ENCODE measurements at places on chromosomes 7 and 10.
A peak's percentile ranks its signal among the peaks of the same experiment; 100 is the strongest.

- peak; percentile 92 for DNase-seq
Measured at GRCh38 chr7:43925984-43926797, at the start of gene UBE2D4. Gene UBE2D4 (plus strand): TSS chr7:43926436. CDS start chr7:43926533, 97 bp downstream.

GRCh38 chr7:127983804-127984332 lies 47.4 kb downstream of the LRRC4 start:
- no peak for DNase-seq

- DNase-seq: no peak
Measured at GRCh38 chr7:35596061-35596460, 98.9 kb downstream of the HERPUD2 start.

DNA sequence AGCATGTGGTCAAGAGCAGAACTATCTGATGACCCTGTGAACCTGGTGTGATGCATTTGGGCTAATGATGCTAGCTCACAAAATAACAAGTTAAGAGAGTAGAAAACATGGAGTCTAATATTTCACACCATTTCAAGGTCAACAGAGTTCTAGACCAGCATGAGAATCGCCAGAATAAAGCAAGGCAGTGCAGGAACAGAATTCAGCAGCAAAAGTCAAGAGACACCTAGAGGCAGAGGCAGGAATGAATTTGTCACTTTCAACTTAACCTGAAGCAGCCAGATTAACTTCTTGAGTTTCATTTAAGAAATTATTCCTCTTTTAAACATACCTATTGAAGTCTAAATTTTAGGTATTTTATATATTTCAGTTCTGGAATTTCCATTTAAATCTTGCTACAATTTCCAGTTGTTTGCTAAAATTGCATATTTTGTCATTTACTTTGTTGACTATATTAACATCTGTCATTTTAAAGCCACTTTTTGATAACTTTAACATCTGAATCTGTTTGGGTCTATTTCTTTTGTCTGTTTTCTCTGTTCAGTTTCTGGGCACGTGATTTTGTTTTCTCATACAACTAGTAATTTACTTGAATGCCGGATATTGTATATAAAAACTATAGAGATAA lies 44.2 kb upstream of the PRSS58 start:
- no peak for DNase-seq

DNA sequence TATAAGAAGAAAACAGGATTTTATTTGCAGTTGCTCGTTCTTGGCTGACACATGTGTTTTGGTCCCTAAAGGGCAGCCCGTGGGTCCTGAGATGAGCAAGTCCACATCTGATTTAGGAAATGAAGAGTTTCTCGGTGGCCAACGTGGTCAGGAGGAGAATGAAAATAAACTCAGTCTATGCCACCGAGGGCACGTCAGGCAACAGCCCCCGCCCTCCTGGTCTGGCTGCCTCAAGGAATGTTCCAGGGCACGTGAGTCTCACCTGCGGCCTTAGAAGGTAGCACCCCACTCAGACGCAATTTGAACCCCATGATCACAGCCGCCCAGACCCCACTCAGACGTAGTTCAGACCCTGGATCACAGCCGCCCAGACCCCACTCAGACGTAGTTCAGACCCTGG lies 197.2 kb downstream of the ADARB2 start:
- no peak for DNase-seq

- DNase-seq: no peak
Measured at GRCh38 chr7:105613611-105614330, 32.5 kb upstream of the EFCAB10 start.

GRCh38 chr10:101373063-101373462 lies 19.1 kb downstream of the BTRC start:
- no peak for DNase-seq

- DNase-seq: no peak
Measured at GRCh38 chr7:104127204-104127603, 80.6 kb downstream of the ORC5 start.

GRCh38 chr10:4707221-4707620 lies 118.8 kb upstream of the AKR1E2 start:
- no peak for DNase-seq

- DNase-seq: no peak
Measured at GRCh38 chr7:12228024-12228423, 16.9 kb downstream of the TMEM106B start.

DNA sequence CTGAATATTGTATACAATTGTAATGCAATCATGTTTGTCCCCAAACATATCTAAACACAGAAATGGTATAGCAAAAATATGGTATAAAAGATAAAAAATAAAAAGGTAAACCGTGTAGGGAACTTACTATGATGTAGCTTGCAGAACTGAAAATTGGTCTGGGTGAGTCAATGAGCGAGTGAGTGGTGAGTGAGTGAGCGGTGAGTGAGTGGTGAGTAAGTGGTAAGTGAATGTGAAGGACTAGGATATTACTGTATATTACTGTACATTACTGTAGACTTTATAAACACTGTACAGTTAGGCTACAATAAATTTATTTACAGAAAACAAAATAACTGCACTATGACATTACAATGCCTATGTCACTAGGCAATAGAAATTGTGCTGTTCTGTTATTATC lies 1163.2 kb upstream of the SORCS1 start:
- DNase-seq: no peak

GRCh38 chr7:151540146-151540545 lies 20.5 kb upstream of the RHEB start:
- no peak for DNase-seq

DNA sequence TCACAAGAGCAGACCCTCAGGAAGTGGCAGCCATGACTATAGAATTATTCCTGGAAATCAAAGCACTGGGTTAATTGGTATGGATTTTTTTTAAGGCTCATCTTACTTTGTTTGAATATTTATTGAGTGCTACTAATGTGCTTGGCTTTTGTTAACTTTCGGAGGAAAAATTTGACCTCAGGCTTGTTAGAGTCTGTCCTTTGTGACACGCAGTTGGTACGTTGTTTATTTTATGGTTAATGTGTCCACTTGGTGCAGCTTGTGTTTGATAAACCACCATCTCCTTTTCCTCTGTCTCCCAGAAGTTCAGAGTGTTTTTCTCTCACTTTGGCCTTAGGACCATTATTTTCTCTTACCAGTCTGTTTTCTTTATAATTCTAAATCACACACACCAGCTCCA lies 268.6 kb downstream of the SDK1 start:
- DNase-seq: no peak

GRCh38 chr10:3098689-3099088 lies 31.3 kb downstream of the PFKP start:
- no peak for DNase-seq

DNA sequence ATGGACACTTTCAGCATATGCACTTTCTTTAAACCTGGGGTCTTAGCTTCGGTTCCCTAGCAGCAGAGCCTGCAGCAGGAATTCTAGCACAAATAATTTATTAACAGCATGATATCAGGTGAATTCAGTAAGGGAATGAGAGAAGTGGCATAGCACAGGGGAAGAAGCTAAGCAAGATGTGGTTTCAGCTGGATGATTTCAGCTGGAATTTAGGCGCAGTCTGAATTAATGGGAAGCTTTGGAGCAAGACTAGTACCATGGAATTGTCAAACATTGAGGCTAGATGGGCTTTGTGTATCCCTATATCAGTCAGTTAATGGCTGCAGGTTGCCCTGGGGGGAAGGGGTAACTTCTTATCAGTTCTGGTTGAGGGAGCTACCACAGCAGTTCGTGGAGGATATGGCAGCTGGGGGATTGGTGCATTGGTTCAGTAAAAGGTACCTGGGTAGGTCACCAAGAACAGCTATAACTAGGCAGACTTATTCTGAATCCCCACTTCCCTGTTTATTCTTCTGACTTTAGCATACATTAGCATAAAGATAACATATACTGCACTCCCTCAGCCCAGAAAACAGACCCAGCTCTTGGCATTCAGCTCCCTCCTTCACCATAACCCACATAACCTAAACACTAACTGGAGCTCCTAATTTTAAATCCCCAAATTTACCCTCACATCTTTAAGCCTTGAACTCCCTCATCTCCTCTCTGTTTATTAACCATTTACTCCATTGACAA lies 46.8 kb upstream of the NAMPT start:
- DNase-seq: no peak

DNA sequence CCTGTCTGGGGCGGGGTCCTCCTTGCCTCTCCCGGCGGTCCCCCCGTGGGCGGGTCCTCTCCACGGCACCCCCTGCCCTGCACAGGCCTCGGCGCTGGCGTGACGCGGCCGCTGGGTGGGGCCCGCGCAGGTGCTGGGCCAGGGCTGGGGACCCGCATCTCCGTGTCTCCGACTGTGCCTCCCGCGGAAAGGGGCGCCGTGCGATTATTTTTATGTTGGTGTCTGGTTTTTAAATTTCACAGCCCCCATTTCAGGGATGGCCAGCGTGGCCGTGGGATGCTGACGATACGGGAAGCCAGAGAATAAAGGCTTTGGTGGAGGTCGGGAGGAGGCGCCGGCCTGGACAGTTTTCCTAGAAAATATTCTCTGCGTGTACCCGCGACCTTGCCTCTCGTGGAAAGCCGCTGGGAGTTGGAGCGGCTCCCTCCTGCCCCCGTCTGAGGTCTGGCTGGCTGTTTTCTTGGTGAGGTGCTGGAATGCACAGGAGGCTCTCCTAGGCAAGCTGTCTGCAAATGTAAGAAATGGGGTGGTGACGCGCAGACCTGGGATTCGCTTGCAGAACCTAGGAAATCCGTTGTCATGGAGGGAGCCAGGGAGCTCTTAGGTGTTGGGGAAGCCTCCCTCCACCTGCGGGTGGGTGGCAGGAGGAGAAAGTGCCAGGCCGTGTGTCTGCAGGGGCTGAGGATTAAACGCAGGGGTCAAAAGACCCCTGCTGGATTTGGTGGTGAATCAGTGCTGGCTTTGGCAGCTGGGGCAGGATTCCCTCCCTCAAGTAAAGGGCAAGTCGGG lies 28.7 kb upstream of the JAKMIP3 start:
- no peak for DNase-seq

DNA sequence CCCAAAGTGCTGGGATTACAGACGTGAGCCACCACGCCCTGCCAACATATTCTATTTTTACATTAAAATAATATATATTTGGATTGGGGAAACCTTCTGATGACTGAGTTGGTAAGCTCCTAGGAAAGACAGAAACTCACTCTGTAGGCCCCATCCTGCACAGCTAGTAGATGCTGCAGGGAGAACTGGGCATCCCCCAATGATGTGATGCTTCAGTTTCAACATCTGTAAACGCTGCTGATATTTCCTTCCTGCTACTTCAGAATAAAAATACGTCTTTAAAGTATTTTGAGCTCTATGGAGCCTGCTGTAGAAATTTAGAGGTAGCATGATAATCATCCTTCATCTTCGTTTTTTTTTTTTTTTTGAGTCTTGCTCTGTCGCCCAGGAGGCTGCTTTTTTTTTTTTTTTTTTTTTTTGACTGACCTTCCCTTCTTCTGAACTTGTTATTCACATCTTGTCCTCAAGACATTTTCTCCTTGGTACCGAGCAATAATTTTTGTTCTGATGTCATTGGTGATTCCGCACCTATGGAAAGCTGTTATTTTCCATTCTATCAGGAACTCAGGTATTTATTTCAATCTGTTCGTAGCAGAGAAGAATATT lies 21.8 kb upstream of the INPP5F start:
- no peak for DNase-seq

- no peak for DNase-seq
Measured at GRCh38 chr7:83429493-83429892, 219.4 kb downstream of the SEMA3E start.

DNA sequence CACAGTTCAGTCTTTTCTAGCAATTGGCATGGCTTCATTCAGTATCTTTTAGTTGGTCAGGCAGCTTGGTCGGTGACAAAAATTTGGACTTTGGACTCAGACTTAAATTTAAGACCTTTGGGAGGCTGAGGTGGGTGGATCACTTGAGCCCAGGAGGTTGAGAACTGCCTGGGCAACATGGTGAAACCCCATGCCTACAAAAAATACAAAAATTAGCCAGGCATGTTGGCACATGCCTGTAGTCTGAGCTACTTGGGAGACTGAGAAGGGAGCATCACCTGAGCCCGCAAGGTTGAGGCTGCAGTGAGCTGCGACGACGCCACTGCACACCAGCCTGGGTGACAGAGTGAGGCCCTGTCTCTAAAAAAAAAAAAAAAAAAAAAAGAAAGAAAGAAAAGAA lies 19.5 kb upstream of the ITPRID1 start:
- no peak for DNase-seq

- no peak for DNase-seq
Measured at GRCh38 chr10:97580421-97581367, 3.5 kb upstream of the HOGA1 start.

GRCh38 chr7:159042581-159043101 lies 102.0 kb downstream of the VIPR2 start:
- DNase-seq: no peak

- no peak for DNase-seq
Measured at GRCh38 chr7:2517678-2518507, 1.7 kb upstream of the LFNG start.

DNA sequence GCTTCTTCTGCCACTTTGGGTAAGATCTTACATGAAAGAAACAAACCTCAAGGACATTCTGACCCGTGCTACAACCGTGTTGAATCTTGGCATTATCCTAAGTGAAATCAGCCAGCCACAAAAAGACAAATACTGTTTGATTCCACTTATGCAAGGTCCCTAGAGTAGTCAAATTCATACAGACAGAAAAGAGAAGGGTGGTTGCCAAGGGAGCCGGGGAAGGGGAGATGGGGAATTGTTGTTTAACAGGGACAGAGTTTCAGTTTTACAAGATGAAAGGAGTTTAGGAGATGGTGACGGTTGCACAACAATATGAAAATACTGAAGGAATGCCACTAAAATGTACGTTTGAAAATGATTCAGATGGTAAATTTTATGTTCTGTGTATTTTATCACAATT lies 12.2 kb upstream of the CLEC2L start:
- DNase-seq: no peak

- DNase-seq: no peak
Measured at GRCh38 chr7:36916116-36916515, 191.8 kb upstream of the AOAH start.

GRCh38 chr10:31822616-31823318 lies 105.9 kb downstream of the ARHGAP12 start:
- DNase-seq: no peak

Measured in activated naive CD4-positive, alpha-beta T cell treated with anti-CD3 and anti-CD28 coated beads, Interleukin-2, amount 10 ng/mL, durations not matched to agents 7 days and 5 days (primary cell).